ENCODE measurements at places on chromosomes 3 and 15.

DNA sequence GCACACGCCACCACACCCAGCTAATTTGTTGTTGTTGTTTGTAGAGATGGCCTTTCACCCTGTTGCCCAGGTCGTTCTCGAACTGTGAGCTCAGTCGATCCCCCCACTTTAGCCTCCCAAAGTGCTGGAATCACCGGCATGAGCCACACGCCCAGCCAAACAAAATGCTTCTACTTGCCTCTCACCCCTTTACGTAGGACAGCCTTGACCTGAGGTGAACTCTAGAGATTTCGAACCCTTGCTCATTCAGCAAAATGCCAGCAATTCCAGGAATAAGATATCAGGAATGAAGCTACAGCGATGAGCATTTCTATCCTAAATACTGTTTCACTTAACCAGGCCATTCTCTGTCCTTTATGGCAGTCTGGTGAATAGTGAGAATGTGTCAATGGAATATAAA lies 135.0 kb downstream of the LRRK1 start:
- DNase-seq, result no peak

GRCh38 chr15:63870043-63870394 lies 36.3 kb upstream of the HERC1 start:
- DNase-seq, result no peak

DNA sequence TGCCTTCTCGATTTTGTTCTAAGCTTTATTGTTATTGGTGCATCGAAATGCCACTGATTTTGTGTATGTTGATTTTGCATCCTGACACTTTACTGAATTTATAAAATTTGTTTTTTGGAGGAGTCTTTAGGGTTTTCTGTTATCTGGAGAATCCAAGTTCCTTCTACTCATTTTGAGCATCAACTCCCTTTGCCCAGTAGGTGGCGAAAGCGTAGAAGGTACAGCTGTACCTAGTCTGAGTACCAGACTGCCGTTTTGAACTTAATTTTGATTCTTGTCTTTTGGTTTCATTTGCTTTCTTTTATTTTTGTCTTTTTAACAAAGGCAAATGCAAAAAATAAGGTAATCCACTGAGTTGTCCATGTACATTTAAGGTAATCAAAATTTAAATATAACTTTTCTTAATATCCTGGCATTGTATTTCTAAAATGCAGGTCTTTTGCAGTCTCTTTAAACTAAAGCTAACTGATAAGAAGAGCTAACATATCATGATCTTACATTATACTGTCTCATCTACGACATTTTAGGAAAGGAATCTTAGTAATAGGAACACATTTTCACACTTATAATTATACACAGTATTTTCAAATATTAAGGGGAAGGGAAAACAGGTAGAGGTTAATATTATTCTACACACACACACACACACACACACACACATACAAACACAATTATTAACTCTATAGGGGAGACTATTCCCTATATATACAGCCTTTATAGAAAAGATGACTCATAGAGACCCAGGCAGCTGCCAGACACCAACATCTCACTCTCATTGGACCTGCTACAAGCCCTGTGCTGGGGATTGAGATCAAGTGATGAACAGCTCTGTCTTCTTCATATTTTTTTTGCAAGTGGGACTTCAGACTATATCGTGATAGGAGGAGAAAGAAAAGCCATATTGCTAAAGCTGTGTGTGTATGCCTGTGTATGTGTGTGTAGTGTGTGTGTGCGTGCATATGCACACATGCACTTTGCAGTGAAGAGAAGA lies 71.8 kb downstream of the SYNPR start:
- no peak for DNase-seq

DNA sequence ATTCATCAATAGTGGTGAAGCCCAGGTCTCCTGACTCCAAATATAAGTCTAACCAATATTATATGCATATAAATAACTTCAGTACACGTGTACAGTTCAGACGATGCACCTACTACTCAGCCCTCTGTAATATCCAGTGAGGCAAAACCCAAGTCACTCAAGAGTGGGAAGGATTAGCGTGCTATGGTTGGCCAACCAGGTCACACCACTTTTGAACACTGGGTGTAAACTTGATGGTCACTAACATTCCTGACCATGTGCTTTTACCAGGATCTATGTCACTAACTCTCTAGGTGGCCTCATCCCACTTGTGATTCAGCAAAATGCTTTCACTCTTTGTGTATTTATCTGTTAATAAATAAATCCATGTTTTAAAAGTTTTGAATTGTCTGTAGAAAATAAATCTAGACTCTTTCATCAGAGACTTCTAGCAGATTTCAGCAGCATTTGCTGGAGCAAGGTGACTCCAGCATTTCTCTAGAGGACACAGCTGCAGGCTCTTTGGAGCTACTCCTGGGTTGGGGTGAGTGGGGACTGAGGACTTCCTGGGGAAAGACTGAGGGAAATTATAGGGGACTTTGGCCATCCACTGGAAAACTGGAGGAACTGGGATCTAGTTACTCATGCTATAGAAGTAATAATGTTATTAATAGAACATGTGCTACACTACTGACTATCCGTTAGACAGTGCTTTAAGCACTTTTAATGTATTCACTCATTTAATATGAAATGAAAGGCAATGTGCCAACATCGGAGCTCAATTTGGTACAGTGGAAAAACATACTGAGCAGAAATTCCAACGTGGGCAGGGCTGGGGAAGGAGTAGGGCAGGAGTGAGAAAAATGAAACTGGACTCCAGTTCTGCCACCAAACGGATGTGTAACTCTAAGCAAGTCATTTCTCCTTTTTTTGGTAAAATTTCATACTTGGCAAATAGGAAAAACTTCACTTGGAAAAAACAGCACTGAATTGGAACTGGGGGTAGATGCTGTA lies 97.9 kb downstream of the RORA start:
- DNase-seq, result no peak

All from CD4-positive, alpha-beta T cell treated with Interleukin-6 at 100 ng/mL for 8 hours (primary cell).